Mesenteric fat pad (tissue), 1 donor: ENCODE measurements at places on chromosomes 7 and 10.

- DNase-seq, result peak; percentile 83
Measured at GRCh38 chr7:150945171-150945852, 32.8 kb downstream of the KCNH2 start.

DNA sequence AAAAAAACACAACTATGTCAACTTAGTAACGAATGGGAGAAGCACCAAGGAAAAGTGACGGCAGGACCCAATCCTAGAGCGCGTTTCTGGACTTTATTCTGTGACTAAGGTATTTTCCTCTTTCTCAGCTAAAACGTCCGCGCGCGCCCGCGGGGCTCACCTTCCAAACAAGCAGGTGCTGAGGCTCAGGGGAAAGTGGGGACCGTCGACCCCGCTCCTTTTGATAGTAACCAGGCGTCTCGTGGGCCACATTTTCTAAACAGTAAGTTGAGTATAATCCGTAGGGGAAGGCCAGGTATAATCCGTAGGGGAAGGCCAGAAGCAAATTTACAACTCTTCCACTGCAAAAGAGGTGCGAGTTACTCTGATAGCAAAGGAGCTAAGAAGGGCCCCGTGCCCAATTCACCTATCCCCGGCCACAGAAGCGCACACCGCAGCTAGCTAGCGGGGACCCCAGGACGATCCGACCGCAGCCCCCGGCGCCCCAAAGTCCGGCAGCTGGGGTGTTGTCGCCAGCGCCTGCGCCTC, 743 bp downstream of the MKI67 start:
- peak; percentile 81 for DNase-seq

- DNase-seq, result peak; percentile 71
Measured at GRCh38 chr7:129498021-129498420, 4.3 kb upstream of the SMKR1 start.

GRCh38 chr10:122503886-122504609, 42.7 kb downstream of the HTRA1 start:
- no peak for DNase-seq

DNA sequence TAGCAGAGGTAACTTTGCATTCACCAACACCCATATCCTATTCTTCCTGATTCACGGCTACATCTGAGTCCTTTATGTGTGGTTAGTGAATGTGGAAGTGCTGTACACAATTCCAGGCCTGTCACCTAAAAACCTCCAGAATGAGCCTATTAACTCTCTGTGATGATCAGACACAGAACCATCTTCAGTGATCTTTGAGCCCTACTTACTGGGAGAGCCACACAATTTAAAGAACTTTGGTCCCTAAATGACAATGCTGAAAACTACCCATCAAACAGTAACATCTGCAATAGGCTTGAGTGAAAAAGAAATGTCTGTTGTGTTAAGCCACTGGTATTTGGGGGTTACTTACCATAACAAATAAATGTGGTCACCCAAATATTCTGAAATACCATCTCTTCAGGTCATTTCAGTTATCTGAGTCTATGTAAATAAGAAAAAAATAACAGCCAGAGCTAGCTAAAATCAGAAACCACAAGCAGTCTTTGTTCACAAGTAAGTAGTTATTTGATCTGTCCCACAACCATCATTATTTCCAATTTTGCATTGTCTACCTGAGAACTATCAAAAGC, 145.7 kb downstream of the HGF start:
- DNase-seq, result no peak

- no peak for DNase-seq
Measured at GRCh38 chr7:111266613-111267012, 175.7 kb downstream of the LRRN3 start.

DNA sequence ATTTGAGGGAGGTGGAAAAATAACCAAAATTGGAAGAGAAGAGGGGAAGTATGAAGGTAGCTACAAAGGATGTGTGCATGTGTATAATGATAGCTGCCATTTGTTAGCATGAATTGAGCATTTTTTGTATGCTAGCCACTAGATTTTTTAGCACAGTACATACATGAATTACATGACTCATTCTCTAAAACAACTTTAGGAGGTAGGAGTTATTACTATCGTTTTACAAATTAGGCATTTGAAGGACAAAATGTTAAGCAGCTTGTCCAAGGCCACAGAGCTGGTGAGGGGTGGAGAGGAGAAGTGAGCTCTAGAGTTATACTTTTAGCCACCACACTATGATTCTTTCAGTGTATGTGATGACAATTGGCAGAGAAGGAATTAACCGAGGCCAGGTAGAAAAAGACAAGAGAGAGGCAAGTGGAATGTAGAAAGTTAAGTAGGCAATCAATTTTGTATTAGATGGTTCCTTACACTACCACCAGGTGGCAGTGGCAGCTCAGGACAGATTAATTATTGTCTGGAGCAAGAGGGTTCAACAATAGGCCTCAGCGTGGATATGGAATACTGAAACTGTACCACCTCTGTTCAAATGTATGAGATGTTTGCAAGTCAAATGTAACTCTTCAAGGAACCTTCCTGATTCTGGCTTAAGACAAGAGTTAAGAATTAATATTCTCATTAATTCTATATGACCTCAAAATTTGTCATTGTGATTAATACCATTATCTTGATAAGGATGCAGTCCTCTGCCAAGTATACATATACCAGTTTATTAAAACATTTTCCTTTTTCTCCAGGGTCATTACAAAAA, 128.0 kb downstream of the MBL2 start:
- DNase-seq, result no peak
